ENCODE measurements at places on chromosomes 7 and 10. TPM values are rescaled to one million over a fixed set of nuclear protein-coding genes. Genes with fewer than 3 reads are reported as not detected.

DNA sequence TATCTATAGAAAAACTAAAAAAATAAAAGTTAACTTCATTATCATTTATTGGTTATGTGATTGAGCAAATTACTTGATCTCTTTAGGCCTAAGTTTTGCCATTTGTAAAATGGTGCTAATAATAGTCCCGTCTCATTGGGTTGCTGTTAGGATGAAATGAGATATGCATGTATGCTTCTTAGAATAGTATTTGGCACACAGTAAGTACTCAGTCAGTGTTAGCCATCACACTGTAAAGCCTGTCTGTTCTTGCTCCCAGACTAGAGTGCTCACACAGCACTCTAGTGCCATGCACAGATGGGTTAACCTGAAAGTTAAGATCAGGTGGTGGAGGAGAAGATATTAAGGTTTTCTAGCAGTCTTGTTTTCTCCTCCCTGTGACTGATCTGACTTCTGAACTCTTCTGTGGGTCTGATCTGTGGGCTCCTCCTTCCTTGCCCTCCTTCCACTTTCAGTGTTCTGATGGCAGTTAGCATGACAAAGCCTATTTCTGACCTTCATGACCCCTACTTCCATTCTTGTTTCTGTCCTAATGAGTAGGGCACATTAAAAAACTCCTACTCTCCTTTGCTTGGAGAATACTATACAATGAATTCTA, 167.5 kb downstream of the RNLS start:
- no peak for DNase-seq

GRCh38 chr7:20220921-20221547, 3.9 kb upstream of the MACC1 start:
- no peak for DNase-seq

- DNase-seq, result no peak
Measured at GRCh38 chr7:2710901-2711551, 23.0 kb downstream of the AMZ1 start.

GRCh38 chr10:24911029-24911428, 41.4 kb downstream of the PRTFDC1 start:
- DNase-seq, result no peak

DNA sequence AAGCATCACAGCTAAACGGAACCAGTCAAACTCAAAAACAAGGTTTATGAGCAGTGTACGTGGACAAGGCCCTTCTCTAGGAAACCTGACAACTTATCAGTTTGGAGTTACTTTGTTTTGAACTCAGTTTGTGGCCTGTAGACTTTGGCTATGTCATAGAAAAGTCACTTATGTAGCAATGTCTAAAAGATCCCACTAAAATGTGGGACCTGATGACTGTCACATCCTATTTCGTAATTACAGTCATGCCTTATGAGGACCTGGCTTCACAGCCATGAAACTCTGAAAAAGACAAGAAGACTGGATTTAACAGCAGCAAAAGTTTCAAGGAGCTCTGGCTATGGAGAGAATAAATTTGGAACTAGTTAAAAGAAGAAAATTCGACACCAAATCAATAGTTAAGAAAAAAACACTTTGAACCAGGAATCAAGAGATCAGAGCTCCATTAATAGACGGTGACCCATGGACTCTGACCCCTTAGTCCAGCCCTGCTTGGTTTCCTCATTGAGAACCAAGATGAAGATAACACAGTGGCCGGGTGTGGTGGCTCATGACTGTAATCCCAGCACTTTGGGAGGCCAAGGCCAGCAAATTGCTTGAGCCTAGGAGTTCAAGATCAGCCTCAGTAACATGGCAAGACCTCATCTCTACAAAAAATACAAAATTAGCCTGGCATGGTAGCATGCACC, 204.3 kb downstream of the SFMBT2 start:
- no peak for DNase-seq

GRCh38 chr10:4784667-4785333, 41.2 kb upstream of the AKR1E2 start:
- DNase-seq, result no peak

GRCh38 chr10:66058594-66058993, 867.2 kb upstream of the LRRTM3 start:
- no peak for DNase-seq

DNA sequence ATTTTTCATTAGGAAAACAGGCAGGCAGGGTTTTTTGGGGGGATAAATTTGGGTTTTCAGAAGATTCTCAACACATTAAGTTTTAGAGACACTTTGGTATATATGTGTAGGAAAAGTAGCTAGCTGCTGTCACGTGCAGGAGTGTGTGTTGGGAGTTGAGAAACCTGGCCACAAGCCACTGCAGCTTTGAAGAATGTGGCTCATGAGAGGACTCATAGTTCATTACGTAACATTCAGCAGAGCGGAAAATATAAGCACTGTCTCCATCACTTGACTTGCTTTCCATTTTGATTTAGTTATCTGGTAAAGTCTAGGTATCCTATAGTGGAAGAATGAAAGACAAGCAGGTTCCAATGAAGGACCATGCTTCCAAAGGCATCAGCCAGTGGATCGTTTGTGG, 31.2 kb downstream of the SMNDC1 start:
- DNase-seq, result peak; percentile 48

PGAM2 gene
- total RNA-seq, result 1.4 TPM

GALNT17 gene
- total RNA-seq, result 1.6 TPM

PLA2G12B gene
- 10.7 TPM for total RNA-seq

STOX1 gene
- 1.6 TPM for total RNA-seq

TEX47 gene
- not detected for total RNA-seq

MBLAC1 gene
- 3.2 TPM for total RNA-seq

DNA sequence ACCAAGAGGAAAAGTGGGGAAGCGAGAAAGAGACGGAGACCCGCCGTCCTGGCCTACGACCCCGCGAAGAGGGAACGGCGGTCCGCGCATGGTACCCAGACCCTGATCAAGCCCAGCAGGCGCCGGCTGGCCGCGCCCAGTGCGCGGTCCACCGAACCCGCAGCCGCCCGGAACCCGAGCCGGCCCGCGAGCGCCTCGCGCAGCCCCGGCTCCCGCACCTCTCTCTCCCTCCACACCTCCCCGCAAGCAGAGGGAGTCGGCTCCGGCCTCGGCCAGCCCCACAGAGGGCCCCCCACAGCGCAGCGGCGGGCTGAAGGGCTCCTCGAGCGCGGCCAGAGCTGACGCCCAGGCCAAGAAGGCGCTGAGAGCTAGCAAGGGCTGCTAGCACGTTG, 164.7 kb downstream of the AGMO start:
- DNase-seq, result no peak

DNA sequence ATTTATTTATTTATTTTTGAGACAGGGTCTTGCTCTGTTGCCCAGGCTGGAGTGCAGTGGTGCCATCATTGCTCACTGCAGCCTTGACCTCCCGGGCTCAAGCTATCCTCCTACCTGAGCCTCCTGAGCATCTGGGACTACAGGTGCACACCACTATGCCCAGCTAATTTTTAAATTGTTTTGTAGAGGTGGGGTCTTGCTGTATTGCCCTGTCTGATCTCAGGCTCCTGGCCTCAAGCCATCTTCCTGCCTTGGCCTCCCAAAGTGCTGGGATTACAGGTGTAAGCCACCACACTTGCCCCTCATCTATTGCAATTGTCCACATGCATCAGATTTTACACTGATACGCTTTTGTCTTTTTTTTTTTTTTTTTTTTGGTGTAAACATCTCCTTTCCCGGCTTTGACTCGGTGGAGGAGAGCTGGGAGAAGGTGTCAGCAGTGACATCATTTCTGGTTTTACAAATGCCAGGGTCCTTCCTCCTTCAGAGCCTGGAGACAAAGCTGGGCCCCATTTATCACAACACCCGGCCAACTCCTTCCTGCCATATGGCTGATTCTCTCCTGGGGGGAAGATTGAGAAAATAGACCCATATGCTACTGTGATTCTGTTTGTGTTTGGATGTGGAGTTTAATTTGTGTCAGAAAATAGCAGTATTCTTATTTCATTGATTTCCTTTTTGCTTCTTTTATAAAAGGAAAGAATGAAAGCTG, 61.3 kb downstream of the GALNT17 start:
- DNase-seq, result no peak

DNA sequence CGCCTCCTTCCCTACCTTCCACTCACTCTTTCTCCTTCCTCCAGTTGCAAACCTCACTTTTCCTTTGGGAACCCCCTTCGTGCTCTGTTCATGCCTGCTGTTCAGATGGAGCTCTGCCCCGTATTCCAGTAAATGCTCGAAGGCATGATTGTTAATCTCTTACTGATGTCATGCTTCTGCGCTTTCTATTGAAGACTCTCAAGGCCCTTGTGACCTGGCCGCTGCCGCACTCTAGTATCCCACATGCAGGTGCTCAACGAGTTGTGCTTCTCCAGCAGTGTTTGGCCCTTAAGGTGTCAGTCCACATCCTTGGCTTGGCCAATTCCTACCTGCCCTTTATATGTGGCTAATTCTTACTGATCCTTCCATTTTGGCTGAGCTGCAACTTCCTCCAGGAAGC, 158.6 kb downstream of the ADAM12 start:
- DNase-seq, result no peak

GRCh38 chr10:51522858-51523257, 176.5 kb downstream of the CSTF2T start:
- no peak for DNase-seq

SPDYE11 gene
- total RNA-seq, result not detected

- DNase-seq, result peak; percentile 45
Measured at GRCh38 chr7:883055-884021, 7.0 kb downstream of the GET4 start.

- DNase-seq, result no peak
Measured at GRCh38 chr7:98910427-98910826, 32.1 kb downstream of the TRRAP start.

DNA sequence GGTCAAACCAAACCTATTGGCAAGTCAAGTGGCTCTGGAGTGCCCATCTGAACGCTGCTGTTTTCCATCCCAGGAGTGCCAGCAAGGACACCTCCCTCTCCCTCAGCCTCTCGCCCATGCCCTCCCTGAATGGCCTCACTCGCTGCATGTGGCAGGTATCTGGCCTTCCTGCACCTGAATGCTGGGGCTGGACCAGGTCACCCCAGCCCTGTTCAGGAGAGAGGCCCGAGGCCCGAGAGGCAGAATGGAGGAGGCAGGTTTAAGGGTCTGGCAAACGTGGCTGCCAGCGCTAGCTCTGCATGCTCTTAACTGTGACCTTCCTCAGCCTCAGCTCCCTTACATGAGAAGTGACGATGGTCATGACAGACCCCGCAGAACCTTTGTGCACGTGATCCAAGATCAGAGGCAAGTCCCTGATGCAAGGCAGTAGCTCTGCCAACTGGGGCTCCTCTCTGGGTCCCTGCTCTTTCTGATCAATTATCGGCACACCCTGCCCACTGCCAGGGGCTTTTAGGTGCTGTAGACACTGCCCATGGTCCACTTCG, 295.7 kb upstream of the ZMIZ1 start:
- no peak for DNase-seq

DNA sequence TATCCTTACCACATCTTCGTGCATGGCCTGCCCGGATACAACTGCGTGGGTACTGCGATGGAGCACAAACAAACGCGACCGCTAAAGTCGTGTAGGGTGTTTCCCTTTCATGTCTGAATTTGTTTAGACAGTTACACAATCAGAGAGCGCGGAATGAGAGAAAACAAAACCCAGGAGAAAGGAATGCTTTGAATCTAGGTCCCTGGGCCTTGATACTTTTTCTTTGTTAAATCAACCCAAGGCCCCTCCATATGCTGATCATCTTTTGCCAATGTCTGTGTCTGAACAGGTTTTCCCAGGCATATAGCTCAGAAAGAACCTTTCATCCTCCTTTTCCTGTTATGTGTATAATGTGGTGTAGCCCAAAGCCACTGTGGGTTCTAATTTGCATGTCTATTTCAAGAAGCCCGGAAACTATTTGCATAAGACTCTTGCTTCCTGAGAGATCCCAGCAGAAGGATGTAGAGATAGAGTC, 145.8 kb downstream of the FRMD4A start:
- DNase-seq, result peak; percentile 16

DNA sequence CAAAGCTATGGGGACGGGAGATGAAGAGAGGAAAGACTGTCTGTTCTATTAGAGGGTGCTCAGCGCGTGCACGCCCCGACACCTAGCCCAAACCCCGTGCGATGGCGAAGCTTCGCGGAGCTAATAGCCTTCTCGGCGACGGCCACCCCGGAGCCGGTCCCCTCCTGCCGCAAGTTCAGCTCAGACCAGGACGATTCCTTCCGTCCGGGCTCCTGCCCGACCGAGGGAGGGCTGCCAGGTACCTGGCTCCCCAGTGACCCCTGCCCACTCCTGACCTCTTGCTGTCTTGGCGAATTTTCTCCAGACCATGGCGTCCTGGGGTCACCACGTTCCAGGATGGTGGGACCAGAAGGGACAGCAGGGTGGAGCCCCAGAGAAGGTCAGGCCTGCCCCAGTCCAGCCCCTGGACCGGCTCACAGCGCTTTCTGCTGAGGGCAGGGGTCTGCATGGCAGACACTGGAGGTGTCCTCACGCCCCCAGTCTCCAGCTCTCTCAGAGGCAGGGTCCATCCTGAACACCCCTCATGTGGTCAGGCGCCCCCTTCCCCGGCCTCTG, 36.7 kb downstream of the UNCX start:
- DNase-seq, result no peak

KCND2 gene
- 0.41 TPM for total RNA-seq

DNA sequence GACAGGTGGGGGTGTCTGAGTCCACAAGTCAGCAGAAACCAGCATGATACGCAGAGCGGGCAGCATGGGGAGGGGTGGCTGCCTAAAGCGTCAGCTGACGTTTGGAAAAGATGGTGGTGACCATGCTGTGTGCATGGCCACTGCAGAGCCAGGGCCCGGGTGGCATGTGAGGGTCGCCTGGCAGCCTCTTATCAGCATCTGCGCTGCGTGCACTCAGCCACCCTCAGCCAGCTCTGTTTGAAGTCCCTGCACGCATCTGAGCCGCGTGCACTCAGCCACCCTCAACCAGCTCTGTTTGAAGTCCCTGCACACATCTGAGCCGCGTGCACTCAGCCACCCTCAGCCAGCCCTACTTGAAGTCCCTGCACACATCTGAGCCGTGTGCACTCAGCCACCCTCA, 61.5 kb downstream of the WDR37 start:
- no peak for DNase-seq

DNA sequence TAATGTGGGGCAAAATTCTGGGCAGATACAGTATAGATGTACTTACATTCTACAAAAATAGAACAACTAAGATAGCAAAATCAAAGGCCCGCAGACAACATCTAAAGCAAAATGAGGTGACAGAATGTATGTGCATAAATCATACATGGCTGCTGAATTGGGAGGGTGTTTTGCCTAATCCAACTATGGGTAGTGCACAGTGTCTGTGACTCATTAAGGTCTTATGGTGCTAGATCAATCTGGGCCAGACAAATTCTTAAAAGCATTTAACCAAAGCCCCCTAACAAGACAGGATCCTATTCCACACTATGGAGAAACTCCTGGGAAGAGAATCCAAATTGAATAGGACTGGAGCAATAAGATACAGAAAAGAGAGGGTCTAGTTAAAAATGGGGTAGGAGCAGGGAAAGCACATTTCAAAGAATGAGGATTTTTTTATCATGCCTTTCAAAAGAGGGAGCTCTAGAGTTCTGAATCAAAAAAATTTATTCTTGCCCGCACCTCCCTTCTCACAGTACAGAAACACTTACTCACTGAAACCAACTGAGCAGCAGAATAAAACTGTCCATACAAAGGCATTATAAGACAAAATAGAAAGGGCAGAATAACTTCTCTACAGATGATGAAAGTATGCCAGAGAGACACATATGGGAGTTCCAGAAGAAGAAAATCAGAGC, 181.3 kb downstream of the RNLS start:
- DNase-seq, result no peak

LRIT1 gene
- total RNA-seq, result not detected

GPRIN2 gene
- total RNA-seq, result 17.2 TPM
